Activated T-helper 1 cell treated with anti-CD3 and anti-CD28 coated beads, Interleukin-2, amount 50 U/mL, for 16 hours (primary cell): ENCODE measurements at places on chromosomes 13 and 19.

DNA sequence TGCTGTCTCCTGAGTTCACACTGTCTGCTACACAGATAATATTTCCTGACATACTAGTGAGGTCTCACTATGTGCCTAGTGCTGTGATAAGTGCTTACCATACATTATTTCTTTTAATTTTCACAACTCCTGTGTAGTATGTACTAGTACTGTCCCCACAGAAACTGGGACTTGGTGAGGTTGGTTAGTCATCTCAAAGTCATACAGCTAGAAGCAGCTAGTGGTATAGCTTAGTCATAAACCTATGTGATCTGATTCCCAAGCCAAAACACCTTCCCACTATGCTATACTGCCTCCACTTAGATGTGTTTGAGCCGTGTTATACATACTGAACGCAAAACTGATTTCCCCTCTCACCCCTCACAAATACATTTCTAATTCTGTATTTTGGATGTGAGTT lies 10.5 kb downstream of the MTMR6 start:
- no peak for DNase-seq

GRCh38 chr13:64791373-64791772 lies 2438.8 kb downstream of the PCDH9 start:
- DNase-seq: no peak

GRCh38 chr13:32902029-32902780 lies 114.0 kb upstream of the KL start:
- DNase-seq: no peak

- DNase-seq: no peak
These were observed 2.8 kb downstream of the GIPR start for GRCh38 chr19:45670670-45671453.

DNA sequence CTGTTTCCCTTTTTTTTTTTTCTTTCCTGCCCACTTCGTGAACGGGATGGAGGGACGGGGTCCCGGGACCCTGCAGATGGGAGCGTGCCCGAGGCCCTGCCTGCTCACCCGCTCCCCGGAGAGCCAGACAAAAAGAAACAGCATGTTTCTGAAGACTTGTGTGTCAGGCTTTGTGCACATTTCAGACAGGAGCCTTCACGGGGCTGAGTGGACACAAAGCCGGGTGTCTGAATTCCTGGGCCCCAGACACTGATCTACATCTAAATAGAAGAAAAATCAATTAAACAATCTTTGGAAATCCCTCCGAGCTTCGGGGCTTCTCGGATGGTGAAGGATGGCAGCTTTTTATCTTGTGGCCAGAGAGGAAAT lies 4.2 kb downstream of the PGPEP1 start:
- DNase-seq: no peak

- DNase-seq: no peak
These were observed 485.3 kb downstream of the SLITRK6 start for GRCh38 chr13:85313761-85314503.

DNA sequence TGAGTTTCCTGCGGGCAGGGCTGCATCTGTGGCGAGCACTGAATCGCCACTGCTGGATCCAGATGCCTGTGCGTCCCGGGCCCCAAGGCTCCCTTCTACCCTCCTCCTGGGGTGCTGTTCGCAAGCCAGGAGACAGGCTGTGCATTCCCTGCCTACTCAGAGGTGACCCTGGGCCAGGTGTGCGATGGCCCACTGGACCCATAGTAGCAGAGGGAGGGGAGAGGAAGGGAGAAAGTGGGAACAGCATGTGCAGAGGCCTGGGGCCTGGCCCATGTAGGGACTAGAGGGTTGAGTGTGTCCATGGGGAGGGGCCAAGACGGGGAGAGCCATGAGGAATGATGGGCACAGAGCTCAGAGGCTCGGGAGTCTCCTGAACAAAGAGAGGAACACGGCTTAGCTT lies 27.3 kb downstream of the CARM1 start:
- no peak for DNase-seq

- no peak for DNase-seq
These were observed 1.1 kb downstream of the SHISA2 start for GRCh38 chr13:26050568-26051230.

- DNase-seq: no peak
These were observed 85.8 kb upstream of the SPATA13 start for GRCh38 chr13:24074678-24075077.

DNA sequence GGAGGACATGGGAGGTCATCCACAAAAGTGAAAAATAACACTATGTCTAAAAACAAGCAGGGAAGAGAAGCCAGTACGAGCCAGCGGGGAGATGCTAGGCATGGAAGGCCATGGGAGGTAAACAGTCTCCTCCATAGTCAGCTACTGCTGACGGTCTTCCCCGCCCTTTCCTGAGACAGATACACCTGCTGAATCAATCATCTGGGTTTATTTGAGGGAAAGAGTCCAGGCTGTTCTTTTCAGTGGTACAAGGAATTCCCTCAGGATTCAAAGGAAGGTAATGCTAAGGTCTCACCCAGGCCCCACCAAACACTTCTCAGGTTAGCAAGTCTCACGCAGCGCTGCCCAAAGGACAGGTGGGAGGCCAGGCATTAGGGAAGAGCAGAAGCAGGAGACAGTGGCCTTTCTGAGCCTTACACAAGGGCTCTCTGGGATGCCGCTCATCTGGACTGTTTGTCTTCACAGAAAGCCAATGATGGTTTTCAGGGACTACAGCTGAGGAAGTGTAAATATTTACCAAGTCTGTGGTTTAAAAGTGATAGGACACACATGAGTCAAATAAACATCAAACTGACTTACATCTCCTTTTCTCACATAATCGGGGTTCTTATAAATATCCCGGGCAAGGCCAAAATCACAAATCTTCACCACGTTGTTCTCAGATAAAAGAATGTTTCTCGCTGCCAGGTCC lies 173.9 kb downstream of the FLT1 start:
- DNase-seq: no peak

DNA sequence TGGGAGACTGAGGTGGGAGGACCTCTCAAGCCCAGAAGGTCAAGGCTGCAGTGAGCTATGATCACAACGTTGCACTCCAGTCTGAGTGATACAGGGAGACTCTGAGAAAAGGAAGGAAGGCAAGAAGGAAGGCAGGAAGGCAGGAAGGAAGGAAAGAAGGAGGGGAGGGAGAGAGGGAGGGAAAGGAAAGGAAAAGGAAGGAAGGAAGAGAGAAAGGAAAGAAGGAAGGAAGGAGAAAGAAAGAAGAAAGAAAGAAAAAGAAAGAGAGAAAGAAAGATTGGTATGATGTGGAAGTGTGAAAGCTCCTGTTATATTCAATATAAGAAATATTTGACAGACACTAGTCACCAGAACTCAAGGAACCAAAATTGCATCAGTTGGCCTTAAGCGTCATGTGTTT lies 32.5 kb upstream of the CEBPG start:
- no peak for DNase-seq

DNA sequence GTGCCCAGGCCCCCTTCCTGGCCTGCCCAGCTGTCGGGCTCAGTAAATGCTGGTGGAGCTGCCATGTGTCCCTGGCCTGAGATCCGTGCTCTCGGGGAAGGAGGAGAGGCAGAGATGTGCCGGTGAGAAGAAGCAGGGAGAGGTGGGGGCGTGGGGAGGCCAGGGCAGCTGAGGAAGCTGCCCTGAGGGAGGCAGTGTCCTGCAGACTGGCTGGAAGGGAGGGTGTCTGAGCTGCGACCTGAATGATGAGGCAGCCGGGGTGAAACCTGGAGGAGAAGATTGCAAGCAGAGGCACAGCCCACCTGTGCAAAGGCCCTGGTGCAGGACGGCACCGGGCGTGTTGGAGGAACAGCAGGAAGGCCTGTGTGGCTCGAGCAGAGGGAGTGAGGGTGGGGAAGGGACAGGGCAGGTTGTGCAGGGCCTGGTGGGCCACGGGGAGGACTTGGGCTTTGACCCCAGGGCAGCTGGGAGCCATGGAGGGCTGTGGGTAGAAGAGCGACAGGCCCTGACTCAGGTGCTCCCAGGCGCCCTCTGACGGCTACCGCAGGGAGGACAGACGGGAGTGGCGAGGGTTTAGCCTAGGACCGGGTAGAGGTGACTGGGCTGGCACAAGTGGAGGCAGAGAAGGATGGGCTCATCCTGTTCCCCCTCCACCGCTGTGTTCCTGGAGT lies 14.0 kb upstream of the CELF5 start:
- peak; percentile 49 for DNase-seq

DNA sequence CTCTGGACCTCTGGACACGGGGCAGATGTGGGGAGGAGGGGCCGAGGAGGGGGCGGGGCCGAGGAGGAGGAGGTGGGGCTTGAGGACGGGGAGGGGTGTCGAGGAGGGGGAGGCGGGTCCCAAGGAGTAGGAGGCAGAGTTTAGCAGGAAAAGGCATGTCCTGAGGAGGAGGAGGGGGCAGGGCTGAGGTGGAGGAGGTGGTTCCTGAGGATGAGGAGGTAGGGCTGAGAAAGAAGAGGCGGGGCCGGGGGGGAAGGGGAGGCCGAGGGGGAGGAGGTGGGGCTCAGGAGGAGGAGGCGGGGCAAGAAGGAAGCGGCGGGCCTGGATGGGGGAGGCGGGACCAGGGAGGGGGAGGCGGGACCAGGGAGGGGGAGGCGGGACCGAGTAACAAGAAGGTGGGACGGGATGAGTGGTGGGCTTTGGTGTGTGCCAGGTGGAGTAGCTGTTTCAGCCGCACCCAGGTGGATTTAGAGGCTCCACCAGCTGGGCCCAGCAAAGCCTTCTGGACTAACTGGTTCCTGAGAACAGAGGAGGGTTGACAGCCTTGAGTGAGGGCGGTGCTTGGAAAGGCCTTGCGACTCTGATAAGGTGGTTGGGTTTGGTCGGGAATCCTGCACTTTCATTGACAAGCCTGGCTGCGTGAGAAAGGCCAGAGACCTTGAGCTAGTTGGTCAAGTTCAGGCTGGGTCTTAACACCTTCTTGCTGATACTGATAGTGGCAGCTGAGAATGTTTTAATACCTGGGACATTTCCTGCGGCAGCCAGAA lies 7.7 kb downstream of the TECR start:
- DNase-seq: no peak

DNA sequence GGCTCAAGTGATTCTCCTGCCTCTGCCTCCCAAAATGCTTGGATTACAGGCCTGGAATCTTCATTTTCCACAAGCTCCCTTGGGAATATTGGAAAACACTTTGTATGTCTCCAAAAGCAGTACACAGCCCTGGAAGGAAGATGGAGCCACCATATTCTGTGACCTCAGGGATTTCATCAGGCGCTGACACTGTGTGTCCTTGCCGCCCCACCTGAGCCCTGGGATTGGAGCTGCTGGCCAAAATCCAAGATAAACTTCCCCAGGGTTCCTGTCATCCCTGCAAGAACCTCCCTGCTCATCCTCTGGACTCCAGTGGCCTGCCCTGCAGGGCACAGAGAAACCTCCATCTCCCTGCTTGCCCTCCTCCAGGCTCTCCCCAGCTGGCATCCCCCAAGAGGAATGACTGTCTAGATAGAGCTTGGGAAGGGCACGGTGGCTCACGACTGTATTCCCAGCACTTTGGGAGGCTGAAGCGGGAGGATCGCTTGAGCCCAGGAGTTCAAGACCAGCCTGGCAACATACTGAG lies 1.3 kb upstream of the GNG7 start:
- DNase-seq: no peak

- no peak for DNase-seq
These were observed 49.6 kb upstream of the C1QTNF9B start for GRCh38 chr13:23946900-23947299.

DNA sequence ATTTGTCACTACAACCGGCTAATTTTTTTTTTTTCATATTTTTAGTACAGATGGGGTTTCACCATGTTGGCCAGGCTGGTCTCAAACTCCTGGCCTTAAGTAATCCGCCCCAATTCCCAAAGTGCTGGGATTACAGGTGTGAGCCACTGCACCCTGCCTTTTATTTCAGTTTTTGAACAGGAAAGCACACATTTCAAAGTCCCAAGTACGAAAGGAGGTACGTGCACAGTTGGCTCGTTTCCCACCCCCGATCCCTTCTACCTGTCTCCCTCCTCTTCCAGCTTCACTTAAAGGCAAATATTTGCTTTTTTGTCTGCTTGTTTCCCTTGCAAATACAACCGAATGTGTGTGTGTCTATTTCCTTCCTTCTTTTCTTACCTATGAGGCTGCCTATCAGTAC lies 30.5 kb downstream of the ZIC5 start:
- no peak for DNase-seq

DNA sequence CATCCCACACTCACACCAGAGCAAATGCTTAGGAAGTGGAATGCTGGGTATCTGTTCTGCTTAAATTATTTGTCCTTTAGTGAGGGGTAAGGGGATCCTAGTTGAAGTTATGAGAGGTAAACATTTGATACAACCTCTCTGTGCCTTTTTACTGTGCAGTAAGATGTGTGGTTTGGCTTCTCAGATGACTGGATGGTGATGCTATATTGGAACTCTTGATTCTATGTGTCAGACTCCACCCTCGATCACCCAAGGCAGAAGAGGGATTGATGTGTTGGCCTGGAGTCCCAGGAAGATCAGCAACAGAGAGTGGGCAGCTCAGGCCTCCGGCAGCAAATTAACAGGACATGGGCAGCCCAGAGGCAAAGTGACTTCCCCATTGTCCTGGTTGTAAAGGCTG lies 66.7 kb downstream of the SIPA1L3 start:
- no peak for DNase-seq

DNA sequence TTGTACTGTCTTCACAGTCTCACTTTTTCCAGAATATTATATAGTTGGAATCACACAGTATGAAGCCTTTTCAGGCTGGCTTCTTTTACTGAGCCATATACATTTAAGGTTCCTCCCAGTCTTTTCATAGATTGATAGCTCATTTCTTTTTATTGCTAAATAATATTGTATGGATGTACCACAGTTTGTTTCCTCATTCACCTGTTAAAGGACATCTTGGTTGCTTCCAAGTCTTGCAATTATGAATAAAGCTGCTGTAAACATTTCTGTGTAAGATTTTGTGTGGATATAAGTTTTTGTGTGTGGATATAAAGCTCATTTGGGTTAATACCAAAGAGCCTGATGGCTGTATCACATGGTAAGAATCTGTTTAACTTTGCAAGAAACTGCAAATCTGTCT lies 24.5 kb upstream of the CYP2A7 start:
- no peak for DNase-seq

GRCh38 chr19:18422530-18423191 lies 3.5 kb downstream of the SSBP4 start:
- no peak for DNase-seq

- DNase-seq: no peak
These were observed 9.3 kb downstream of the MED16 start for GRCh38 chr19:883661-884211.

- no peak for DNase-seq
These were observed 13.5 kb downstream of the TUBGCP3 start for GRCh38 chr13:112574416-112574815.

- DNase-seq: no peak
These were observed 45.5 kb downstream of the SAE1 start for GRCh38 chr19:47176071-47176626.

- no peak for DNase-seq
These were observed 19.7 kb downstream of the FBXL12 start for GRCh38 chr19:9799162-9799561.

DNA sequence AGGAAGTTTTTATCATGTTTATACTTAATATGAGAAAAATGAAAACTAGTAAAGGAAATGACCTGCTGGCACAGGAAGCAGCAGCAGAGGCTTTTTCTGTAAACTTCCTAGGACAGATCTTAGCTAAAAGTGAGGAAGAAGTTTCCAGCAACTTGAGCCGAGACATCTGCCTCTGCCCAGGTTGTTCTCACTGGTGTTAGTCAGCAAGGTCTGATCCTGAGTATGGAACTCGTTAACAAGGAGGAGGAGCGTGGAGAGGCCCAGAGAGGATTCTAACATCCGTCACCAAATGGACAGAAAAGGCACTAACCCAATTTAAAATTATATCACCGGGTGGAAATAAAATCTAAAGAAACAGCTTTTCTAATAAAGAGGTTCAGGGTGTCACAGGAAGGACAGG lies 43.6 kb downstream of the PHF11 start:
- DNase-seq: no peak

GRCh38 chr13:67372868-67373464 lies 142.8 kb upstream of the PCDH9 start:
- DNase-seq: no peak

- DNase-seq: no peak
These were observed 364 bp downstream of the CKM start for GRCh38 chr19:45322311-45322710.
